Prostate gland (tissue), 2 donors: ENCODE measurements at places on chromosomes 16 and 17. TPM values are rescaled to one million over a fixed set of nuclear protein-coding genes. Genes with fewer than 3 reads are reported as not detected.

- no peak for DNase-seq
Measured at GRCh38 chr17:73096866-73097265, 4.4 kb upstream of the SLC39A11 start.

- no peak for DNase-seq
Measured at GRCh38 chr16:14179116-14179515, 108.0 kb downstream of the MRTFB start.

DNA sequence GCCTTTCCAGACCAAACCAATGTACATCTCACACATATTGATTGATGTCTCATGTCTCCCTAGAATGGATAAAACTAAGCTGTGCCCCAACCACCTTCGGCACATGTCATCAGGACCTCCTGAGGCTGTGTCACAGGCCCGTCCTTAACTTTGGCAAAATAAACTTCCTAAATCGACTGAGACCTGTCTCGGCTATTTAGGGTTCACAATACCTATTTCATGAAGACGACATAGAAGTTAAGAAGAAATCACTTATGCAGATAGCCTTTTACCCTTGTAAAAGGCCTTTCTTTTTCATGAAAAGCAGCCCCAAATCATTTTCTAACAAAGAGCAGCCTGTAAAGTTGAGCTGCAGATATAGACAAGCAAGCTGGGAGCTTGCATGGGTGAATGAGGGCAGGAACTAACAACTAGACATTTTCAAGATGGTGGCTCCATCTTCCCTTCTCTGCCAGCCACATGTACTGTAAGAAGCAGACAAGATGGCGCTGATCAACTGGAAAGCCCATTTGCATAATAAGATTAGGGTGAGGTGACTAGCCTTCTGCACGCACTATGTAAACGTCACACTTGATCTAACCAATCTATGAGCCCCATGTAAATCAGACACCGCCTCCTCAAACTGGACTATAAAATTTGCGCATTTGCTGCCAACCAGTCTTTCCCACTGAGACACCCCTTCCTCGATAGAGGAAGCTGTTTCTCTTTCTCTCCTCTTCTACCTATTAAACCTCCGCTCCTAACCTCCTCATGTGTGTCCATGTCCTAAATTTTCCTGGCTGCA is 4.7 kb upstream of the KDM8 start:
- no peak for DNase-seq

Gene NAGS
- total RNA-seq = 3.1 TPM
